Central memory CD4-positive, alpha-beta T cell (primary cell): ENCODE measurements at places on chromosomes 2 and 18.

DNA sequence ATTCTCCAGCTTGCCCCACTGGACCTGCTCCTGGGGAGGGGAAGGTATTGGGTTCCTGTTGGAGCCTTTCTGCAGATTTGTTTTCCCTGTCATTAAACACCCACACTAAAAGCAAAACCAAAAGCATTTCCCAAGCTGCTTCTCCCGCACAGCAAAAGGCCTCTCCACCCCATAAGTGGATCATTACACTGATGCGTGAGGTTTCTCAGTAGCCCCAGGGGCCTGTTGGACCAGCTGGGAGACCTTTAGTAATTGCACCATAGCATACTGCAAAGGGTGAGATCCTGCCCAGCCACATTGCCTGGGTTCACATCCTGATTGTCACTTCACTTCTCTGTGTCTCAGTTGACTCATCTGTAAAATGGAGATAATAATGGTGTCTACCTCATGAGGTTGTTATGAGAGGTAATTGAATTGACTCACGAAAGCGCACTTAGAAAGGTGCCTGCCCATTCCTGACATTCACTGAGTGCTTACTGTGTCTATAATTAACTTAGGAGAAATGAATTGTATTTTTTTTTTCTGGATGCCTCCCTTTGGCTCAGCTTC lies 43.9 kb downstream of the TOGARAM2 start:
- no peak for DNase-seq

GRCh38 chr2:191942739-191943103 lies 95.8 kb upstream of the CAVIN2 start:
- no peak for DNase-seq

GRCh38 chr18:452816-453215 lies 47.7 kb downstream of the COLEC12 start:
- DNase-seq = no peak

GRCh38 chr18:37665346-37665745 lies 99.7 kb upstream of the CELF4 start:
- no peak for DNase-seq

GRCh38 chr18:78510636-78511035 lies 469.0 kb upstream of the SALL3 start:
- no peak for DNase-seq

DNA sequence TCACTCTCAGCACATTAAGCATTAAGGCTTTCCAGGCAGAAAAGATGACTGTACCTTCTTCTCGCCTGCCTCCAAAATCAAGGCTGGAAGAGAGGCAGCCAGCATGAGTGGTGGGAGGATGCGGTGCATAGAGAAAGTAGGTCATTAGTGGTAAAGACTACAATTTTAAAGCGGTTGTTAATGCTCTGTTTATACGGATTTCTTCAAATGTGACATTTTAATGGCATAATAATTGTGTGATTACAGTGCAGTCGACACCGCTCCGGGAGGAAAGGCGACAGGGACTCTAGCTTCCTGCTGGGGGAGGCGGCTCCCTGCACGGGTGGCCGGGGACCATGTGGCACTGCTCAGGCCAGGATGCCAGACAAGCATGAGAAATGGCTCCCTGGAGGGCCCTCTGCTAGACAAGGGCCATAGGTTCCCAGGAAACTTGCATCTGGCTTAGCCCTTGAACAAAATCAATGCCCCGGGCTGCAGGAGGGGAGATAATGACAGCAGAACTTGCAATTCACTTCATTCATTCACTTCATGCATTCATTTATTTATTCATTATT lies 129.6 kb downstream of the GALNT14 start:
- no peak for DNase-seq

GRCh38 chr2:71806432-71806831 lies 341.2 kb downstream of the CYP26B1 start:
- DNase-seq = no peak

- DNase-seq = no peak
These were observed 188.0 kb downstream of the ZNF407 start for GRCh38 chr18:74785632-74786031.
